ENCODE measurements at places on chromosomes 16 and 17.

DNA sequence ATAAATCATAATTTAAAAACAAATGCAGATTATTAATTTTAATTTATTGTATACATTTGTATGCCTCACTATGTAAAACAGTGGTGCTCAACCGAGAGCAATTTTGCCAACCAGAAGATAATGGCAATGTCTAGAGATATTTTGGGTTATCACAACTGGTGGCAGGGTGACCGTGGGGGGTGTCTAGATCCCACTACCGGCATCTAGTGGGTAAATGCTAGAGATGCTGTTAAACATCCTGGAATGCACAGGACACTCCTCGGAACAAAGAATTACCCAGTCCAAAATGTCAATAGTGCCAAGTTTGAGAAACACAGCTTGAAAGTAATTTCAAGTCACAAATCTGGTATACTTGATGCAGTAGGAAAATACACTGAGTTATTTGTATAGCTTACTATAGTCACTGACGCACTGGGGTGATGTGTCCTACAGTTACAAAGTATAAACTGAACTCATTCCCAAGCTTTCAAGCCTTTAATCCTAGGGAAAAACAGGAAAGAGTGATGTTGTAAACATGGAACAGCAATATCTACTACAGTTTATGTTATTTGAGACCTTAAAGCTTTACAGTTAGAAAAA, 133.5 kb downstream of the BRIP1 start:
- peak; percentile 0 for DNase-seq

DNA sequence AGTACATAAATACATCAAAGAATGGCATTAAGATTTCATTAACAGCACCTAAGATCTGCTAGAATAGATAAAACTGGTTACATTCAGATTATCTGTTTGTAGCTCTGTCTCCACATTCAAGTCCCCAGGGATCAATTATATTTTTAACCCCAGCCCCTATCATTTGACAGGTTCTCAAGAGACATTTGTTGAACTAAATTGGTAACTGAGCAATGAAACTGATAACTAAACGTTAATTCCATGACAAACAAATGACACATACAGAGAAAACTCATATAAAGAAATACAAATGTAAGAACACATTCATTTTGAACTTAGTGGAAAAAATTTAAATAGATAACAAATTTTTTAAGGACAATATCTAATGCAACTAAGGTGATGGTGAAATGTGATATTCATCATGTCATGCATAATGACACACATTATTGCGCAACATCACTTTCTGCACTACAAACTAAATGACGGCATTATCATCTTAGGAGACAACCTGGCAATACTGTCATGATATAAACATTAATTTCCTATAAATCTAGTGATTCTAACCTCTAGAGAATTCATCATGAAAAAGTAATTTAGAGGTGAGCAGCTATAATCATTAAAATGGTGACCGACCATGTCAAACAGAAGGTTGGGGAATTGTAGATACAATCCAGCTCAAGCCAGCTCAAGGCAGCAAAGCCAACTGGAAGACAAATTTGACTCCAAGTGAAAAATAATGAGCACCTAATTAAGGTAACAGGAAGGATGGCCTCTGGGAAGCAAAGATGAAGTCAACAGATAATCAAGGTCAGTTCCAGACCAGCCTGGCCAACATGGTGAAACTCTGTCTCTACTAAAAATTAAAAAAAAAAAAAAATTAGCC, 9.5 kb downstream of the ARHGAP17 start:
- DNase-seq = peak; percentile 79

- DNase-seq = peak; percentile 32
Observed at GRCh38 chr17:80792373-80792781, 199.3 kb upstream of the CHMP6 start.

DNA sequence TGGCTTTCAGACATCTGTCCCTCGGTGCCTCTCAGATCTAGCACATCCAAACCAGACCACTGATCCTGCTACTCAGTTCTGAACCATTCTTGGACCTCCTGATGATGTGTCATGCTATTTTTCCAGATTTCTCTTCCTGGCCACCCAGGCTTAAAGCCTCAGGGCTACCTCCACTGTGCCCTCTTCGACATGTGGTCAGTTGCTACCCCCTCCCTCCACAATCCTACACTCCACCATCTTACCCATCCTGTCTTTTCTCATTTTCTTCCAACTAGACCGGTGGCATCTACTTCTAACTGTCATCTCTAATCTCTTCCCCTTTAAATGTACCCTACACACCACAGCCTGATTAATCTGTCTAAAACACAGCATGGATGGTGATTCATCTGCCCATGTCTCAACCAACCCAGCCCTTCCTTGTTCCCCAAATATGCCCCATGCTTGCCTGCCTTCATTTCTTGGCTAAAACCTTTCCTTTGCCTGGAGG, 478.6 kb downstream of the SLC39A11 start:
- peak; percentile 83 for DNase-seq

DNA sequence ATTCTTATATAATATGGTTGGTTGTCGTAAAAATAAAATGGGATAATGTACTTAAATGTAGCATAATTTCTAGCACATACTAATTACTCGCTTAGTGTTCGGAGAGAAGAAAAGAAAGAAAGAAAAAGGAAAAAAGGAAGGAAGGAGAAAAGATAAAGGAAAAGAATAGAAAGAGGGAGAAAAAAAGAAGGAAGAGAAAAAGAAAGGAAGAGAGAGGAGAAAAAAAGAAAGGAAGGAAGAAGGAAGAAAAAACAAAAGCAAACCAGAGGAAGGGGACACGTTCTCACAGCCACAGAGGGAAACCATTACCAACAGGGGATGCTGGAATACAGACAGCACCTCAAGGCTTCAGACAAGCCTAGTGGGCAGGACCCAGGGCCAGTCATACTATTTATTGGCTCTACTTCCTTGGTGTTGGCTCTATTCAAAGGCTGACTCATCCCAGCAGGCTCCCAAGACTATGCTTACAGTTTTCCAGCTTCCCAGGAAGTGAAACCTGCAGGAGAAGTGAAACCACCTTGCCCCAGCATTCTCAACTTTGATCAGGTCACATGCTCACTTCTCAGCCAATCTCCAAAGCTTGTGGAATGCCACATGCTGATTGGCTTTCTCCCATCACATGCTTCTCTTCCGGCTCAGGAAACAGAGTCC, 273.5 kb upstream of the IRX5 start:
- peak; percentile 76 for DNase-seq

GRCh38 chr16:47150067-47150466, 6.3 kb upstream of the NETO2 start:
- no peak for DNase-seq

DNA sequence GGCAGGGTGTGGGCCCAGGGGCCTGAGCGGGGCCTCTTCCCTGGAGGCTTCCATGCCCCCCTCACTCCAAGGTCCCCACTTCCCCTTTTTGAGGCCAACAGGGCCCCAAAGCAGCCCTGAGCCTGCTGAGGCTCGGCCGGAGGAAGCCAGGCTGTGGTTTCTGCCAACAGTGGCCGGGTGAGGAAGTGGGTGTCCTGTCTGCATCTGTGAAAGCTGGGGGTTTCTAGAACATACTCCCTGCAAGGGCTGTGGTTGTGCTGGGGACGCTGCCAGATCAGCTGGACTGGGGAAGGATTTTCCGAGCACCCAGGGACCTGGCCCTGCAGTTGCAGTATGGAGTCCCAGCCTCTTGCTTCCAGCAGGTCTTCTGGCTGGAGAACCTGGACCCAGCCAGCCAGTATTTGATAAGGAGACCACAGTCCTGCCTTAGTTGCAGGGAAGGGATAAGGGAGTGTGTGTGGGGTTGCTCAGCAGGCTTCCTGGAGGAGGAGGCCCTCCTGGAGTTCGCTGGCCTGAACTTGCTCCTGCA, 15.7 kb downstream of the ADCY7 start:
- DNase-seq = no peak

- DNase-seq = no peak
Observed at GRCh38 chr16:49462989-49463371, 89.4 kb downstream of the C16orf78 start.

GRCh38 chr16:66397736-66398433, 29.2 kb upstream of the BEAN1 start:
- DNase-seq = no peak

DNA sequence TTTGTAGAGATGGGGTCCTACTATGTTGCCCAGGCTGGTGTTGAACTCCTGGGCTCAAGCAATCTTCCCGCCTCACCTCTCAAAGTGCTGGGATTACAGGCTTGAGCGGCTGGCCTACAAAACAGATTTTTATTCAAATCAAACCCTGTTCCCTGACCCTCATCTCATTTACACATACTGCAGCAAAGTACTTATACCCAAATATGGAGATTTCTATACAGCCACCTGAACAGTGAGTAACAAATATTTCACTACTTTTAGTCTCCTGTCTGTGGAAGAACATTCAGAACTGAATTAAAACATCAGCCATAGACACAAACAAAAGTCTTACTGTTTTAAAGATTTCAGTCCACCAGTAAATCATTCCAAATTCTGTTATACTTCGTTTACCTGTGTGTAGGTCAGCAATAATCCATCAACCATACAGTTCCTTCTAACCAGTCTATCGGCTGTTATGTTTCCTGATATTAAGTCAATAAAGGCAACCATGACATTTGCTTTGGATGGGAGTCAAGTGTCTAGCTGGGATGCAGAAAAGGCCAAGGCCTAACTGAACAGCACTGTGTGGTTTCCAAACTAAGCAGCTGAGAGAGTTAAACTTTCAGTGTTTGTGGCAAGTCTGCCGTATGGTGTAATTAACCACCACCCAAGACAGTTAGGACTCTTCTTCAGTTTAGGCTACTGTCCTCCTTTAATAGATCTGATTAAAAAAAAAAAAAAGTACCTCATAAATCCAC, 22.3 kb downstream of the ERN1 start:
- no peak for DNase-seq

All from GM23248 (cell line).